Stimulated activated CD4-positive, alpha-beta T cell treated with anti-CD3 and anti-CD28 coated beads, Interleukin-15, amount 100 ng/mL, for 24 hours (primary cell): ENCODE measurements at places on chromosomes 7 and 10.
A peak's percentile ranks its signal among the peaks of the same experiment; 100 is the strongest.

GRCh38 chr10:109837384-109837783 lies 85.9 kb downstream of the XPNPEP1 start:
- DNase-seq = no peak

DNA sequence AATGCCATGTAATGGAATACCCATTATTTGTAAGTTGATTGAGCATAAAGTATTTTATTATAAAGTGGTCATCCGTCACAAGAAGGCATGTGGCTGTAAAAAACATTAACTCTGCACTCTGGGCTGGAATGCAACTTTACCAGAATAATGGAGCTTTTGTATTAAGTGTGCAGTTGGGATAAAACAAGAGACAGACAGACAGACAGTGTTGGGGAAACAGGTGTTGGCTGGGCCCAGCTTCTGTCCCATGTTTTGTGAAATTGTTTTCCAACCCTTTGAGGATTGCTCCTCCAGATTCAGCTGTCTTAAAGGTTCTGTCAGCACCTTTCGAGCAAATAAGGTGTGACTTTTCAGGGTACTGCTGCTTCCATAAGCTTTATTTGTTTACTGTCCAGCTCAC lies 67.9 kb upstream of the NFKB2 start:
- no peak for DNase-seq

DNA sequence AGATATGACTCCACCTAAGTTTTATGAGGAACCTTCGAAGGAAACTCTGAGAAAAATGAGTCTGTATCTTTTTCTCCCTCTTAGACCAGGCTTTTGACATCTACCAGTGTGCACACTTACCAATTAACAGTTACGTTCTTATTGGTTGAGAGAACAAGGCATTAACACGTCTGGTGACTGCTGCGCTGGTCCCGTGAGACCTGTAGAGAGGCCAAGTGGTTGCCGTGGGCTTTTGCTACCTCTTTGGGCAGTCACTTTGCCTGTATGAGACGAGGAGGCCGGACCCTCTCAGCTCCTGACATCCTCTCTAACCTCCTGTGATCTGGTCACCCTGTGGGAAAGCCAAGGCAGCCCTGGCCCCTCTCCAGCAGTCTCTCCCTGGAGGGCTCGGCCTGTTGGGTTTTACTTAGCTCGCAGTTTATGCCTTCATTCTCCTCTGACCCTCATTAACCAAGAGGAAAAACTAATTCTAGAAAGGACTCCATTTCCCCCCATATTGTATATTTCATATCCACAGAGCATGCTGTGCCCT lies 513.9 kb upstream of the GALNT17 start:
- no peak for DNase-seq

- no peak for DNase-seq
These were observed 72.8 kb downstream of the FGFR2 start for GRCh38 chr10:121525251-121526134.

DNA sequence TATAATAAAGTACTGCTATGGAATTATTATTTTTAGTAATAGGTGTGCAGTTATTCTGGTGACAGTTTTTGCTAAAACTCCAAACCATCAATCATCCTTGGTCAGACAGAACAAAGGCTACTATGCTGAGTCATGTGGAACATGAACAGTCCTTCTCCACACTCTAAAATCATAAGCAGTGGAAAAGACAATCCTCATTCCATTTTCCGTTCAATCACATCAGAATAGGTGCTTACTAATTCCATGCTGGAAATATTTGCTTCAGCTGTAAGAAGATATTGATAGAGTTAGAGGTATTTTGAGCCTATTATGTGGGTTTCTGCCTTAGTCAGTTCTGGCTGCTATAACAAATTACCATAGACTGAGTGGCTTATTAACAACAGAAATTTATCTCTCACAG lies 82.9 kb downstream of the FAM13C start:
- DNase-seq = no peak

GRCh38 chr7:135512135-135512887 lies 2.4 kb upstream of the CNOT4 start:
- peak; percentile 32 for DNase-seq

DNA sequence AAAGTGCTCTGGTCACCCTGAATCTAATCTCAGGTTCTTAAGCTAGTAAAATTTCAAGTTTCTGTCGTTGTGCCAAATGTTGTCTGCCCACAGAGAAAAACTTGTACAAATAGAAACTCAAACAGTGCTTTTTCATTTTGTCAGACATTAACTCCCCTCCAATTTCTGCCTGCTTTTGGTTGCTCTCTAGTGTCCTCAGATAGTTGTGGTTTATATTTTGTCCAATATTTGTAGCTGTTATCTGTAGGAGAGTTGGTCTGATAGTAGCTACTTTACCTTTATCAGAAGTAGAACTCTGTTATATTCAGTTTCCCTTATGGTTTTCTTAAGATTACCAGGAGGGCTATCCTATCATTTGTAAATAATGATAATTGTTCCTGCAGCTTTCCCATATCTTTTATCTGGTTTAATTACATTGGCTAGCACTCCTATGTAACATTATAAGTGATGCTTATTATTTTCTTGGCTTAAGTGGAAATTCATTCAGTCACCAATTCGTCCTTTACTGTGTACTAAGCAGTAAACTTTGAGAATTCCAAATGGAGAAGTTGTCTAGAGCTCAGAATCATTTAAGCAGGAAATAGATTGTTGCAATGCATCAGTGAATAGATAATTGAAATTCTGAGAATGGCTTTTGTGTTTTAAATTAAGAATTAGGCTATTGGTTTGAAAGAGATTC lies 91.0 kb downstream of the ANKIB1 start:
- DNase-seq = no peak

DNA sequence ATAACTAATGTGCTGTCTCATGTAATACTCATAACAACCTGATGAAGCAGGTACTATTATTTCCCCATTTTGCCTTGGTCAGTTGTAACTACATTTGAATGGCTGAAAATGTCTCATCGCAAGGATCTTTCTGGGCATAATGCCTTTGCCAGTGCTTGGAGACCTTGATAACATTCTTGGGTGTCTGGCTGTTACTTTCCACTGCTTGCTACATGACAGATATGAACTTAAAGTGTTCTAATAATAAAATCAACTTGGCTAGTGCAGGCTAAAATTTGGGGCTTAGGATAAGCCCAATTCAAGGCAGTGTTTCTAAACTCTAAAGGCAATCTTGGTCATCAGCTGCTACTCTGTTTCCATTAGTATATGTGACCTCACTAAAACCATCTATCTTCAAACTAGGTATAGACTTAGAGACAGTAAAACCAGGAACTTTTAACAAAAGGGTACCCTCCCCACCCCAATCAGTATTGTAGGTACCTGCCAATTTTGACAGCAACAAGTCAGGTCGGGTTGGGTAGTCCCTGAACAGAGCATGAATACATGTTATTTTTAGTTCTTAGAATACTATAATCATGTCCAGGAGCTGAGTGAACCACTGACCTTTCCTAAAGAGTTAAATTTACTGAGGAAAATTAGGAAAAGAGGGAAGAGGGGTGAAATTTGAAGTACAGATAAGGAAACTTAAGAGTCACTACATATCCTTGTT lies 68.2 kb upstream of the AHR start:
- no peak for DNase-seq

DNA sequence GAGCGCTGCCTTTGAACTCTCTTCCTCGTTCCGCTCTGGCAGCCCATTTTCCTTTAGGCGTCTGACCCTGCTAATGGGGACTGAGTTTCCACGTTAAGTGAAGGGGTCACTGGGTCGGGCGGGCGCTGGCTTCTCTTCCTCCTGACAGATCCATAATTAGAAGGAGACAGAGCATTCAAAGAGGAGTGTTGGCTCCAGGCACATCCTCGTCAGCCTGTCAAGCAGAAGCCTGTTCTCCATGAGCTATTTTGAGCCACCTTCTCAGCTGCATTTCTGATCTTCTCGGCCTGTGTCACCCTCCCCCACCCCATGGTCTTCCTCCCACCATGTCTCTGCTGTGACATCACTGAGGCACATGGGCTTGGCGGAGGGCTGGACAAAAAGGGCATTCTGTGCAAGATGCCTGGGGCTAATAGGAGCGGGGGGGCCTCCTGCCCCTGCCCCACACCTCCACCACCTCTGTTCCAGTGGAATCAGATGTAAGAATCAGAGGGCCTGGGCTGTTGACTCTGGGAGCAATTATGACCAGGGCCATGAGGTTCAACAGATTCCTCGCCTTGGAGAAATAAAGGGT lies 248.1 kb downstream of the PLXNA4 start:
- DNase-seq = no peak

DNA sequence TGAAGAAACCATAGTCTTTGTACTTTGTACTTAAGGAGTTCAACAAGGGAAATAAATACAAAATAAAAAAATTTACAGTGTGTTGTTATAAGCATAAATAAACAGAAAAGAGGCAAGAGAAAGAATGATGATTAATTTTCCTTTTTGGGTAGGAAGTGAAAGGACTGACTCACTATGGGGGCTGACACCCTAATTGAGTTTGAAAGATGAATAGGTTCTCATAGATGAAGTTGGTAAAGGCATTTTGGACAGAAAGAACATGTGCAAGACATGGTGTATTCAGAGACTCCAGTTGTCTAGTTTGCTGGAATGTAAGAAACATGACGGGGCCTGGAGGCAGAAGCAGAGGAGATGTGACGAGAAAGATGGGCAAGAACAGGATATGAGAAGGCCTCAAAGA lies 83.7 kb downstream of the VPS50 start:
- DNase-seq = no peak

DNA sequence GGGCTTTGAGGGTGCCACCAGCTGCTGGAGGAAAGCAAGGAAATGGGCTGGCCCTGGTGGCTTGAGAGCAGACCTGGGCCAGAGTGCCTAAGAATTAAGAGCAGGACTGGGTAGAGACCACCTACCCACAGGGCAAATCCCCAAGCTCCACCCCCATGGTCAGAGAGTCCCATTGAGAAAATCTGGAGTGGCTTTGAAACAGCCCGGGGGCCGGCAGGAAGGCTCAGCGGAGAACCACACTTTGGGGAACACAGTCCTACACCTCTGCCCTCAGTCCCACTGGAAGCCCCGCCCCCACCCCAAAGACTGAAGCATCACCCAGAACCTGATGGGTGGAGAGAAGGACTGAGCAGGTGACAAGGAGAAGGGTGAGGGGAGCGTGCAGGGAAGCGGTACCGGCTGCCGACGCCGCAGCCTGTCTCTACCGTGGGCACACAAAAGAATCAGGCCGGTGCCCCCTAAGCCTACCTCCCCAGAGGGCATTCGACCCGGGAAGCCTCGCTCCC lies 3.6 kb downstream of the SMARCD3 start:
- no peak for DNase-seq

DNA sequence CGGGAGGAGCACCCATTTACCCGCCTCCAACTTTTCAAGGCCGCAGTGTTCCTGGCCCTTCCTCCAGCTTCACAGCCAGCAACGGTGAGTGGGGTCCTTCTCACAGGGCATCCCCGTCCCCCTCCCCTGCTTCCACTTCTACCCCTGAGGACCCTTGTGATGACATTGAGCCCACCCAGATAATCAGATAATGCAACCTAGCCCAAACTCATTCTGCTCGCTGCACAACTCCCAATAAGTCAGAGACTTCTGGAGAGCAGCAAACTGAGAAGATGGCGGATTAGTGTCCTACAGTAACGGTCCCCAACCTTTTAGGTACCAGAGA lies 74.5 kb downstream of the OAT start:
- no peak for DNase-seq

DNA sequence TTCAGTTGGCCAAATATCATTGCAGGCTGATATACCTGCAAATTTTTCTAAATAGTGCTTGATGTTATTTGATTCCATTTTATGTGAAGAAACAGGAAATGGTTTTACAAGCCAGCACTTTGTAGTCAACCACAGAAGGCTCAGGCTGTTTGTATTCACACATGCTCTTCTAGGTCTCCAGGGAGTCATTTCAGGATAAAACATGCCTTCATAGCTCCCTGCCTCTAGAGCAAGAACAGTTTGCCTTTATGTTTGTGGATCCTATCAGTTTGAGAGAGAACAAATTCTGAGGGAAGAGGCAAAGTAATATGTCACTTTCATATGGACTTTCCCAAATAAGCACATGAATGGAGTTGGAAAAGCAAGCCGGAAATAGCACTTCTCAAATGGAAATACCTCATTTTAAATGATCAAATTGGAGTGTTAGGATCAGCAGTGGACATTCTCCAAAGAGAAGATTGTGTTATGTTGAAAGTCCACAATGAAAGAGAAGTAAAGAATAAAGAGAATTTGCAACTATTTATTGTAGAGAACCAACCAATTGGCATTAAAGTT lies 277.6 kb downstream of the KCND2 start:
- DNase-seq = no peak

DNA sequence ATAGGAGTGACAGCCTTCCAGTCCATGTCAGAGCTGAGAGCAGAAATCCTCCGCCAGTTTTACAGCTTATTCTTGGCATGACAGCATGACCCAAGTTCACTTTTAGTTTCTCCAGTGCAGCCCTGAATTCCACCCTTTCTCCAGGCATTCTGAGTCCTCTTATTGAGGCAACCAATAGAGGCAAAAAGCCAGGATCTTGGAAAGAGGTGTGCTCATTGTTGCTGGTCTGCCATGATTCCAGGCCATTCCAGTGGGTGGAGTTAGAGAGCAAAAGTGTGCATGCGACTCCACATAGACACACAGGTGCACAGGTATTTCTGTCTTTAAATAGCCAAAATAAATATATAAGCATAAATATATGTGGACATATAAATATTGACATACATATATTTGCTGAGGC lies 224.7 kb upstream of the ADARB2 start:
- DNase-seq = no peak

DNA sequence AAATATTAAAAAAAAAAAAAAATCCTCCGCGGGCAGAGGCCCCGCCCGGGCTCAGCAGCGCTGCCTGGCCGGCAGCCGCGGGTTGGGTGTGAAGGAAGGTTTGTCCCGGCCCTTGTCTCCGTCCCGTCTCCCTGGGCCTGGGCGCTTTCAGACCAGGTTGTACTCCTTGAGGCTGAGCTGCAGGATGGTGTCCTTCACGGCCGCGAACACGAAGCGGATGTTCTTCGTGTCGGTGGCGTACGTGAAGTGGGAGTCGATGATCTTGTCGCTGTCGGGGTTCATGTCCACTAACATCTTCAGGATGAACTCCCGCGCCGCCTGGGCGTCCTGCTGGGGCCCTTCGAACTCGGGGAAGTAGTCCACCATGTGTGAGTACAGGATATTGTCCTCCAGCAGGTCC lies 123.7 kb upstream of the KCTD7 start:
- no peak for DNase-seq

GRCh38 chr7:130047831-130048230 lies 3.3 kb downstream of the ZC3HC1 start:
- no peak for DNase-seq

DNA sequence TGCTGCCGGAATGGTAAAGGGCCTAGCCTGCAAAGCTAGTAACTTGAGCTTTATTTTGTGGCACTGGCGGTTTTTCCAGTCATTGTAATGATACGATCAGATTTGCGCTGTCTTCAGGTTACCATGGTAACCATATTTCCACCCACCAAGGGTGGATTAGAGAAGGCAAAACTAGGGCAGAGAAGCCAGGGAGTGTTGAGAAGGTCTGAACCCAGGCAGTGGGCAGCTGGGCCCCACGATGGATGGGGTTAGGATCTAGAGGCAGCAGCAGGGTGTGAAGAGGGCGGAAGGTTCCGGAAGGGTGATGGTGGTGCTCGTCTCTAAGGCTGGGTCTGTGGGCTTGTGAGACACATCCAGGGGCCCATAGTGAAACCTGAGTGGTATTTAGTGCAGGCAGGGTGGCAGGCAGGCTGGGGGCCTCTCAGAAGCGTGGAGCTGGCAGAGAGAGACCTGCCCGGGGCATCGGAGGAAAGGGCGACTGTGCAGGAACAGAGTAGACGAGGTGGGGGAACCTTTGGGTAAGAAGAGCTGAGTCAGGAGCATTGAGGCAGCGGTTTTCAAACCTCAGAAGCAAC lies 87.9 kb upstream of the GTF2I start:
- DNase-seq = peak; percentile 25

- DNase-seq = no peak
These were observed 202.9 kb upstream of the PLXNA4 start for GRCh38 chr7:132779164-132779563.
